ENCODE measurements at places on chromosomes 16 and 17.

DNA sequence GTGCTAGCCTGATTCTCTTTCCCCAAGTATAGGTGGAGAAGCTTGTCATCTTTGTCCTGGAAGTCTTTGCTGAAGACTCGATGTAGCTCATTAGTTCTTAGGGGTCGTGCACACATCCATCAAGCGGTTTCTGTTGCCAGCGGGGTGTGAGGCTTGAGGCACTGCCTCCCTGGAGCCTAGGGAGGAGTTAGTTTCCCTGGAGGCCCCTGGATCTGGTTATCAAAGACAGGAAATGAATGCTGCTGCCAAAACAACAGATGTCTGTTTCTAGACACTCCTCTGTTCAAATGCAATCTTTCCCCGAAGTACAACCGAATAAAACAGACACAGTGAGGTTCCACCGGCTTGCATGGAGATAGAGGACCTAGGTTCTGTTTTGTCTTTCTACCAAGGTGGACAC lies 17.5 kb downstream of the HS3ST4 start:
- DNase-seq, result no peak

- no peak for DNase-seq
Observed at GRCh38 chr17:79420318-79421243, 190.3 kb downstream of the RBFOX3 start.

DNA sequence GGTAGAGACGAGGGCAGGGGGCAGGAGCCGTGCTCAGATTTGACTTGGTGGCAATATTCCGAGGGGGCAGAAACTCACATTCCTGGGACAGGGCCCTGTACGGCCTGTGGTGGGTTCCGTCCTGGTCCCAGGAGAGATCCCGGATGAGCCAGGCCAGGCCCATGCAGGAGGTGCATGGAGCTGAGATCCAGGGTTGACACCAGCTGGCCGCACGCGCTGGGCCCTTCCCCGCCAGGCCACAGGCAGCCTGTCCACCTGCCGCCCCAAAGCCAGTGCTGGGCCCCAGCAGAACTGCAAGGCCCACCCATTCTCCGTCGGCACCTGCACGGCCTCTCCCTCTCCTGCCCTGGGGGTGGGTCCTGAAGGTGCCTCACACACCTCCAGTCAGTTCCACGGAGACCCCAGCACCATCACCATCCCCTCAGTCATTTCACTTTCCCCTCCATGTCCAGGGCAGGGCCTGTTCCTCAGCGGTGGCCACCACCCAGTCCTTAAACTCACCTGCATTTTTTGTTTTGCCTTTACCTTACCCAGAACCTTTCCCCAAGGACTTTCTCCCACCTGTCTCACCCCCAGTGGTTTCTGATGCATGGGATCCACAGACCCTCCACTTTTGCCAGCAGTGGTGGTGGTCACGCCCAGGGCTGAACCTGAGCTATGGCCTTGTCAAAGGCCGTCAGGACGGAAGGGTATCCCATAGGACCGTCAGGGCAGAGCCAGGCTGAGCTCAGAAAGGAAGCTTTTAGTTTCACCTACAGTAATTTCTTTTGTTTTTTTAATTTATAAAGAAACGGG lies 25.1 kb upstream of the CDH15 start:
- no peak for DNase-seq

- DNase-seq, result peak; percentile 94
Observed at GRCh38 chr16:30844671-30845449, 49.0 kb downstream of the BCL7C start.

- DNase-seq, result no peak
Observed at GRCh38 chr17:67493812-67494211, 116.7 kb downstream of the PITPNC1 start.

DNA sequence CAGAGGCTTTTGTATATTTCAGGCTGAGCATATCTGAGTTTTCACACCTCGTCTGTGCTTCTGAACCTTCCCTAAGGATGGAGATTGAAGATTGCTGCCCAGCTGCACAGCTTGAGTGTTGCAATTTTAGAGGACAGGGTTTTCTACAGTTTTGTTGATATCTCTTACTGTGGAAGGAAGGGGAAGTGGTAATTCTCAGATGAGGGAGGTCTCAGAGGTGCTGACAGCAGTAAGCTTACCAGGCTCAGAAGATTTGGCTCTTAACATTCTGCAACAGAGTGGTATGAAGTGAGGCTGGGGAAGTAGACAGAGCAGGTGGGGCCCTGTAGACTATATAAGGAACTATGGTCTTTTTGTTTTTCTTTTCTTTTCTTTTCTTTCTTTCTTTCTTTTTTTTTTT lies 45.8 kb upstream of the ARHGAP17 start:
- no peak for DNase-seq

- DNase-seq, result no peak
Observed at GRCh38 chr17:1920948-1921351, 91.1 kb downstream of the RPA1 start.

- no peak for DNase-seq
Observed at GRCh38 chr16:87705771-87706277, 60.0 kb downstream of the KLHDC4 start.

DNA sequence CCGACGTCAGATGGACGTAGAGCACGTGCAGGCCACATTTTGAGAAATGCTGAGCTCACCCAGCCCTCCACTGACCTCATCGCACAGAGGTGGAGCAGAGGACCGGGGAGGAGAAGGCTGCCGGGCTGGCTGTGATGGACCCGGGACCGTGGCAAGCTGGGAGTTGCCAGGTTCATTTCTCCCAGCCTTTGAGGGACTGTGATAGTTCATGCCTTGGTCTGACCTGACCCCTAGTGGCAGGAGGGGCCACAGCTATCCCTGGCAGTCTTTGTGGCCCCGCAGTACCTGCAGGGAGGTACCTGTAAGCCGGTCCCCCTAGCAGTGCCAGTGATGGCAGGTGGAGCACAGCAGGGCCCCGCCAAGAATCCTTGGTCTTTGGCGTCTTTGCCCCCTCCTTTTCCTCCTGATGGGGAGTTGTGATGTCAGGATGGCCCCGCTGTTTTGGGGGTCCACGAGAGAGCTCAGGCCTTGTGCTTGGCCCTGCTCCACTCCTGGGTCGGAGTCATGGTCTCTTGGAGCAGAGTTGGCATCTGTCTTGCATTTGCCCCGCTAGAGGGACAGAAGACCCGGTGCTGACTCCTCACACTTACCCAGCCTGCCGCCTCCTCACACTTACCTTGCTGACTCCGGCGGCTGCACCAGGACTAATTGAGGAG lies 50.4 kb downstream of the OR1D5 start:
- no peak for DNase-seq

GRCh38 chr17:16977932-16978331 lies 6.0 kb upstream of the TNFRSF13B start:
- no peak for DNase-seq

GRCh38 chr17:78458736-78459335 lies 80.4 kb downstream of the PGS1 start:
- DNase-seq, result no peak

DNA sequence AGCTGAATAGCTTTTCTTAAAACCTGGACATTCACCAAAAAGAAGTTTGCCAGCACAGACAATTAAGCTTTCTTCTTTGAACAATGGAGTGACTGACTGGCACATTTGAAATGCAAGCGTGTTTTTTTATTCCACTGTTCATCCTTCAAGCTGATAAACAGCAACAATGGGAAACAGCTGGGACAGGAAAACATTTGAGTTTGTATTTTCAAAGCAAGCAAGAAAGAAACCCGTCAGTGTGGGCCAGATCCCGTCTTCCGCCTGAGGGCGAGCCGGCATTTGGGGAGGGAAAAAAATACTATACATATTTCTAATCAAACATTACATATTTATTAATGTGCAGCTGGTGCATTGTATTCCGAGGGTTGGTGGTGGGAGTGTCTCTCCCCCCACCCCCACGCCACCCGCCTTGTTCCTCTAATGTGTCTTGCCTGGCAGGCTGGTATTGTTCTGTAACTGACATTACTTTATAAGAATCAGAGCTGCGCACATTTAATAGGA lies 94.3 kb downstream of the CYLD start:
- DNase-seq, result no peak

GRCh38 chr17:65941356-65941899 lies 250.5 kb downstream of the CEP112 start:
- no peak for DNase-seq

GRCh38 chr16:11871193-11871592 lies 19.9 kb upstream of the RSL1D1 start:
- no peak for DNase-seq

- DNase-seq, result no peak
Observed at GRCh38 chr17:13616031-13616430, 14.3 kb upstream of the HS3ST3A1 start.

DNA sequence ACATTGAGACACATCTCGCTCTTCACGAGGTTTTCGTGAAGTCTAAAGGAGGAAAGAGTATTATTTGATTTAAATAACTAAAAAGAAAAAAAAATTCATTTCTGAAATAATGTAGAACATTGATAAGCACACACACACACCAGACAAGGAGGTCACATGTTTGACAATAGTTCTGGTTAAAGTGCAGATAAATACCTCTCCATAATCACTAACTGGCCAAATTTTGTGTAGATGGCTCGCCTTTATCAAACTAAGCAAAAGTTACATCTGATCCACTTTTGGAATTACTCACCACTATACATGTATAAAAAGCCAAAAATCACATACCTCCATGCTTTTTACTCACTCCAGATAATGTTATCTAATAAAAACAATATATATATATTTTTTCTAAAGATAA lies 106.5 kb downstream of the NCOR1 start:
- DNase-seq, result no peak

DNA sequence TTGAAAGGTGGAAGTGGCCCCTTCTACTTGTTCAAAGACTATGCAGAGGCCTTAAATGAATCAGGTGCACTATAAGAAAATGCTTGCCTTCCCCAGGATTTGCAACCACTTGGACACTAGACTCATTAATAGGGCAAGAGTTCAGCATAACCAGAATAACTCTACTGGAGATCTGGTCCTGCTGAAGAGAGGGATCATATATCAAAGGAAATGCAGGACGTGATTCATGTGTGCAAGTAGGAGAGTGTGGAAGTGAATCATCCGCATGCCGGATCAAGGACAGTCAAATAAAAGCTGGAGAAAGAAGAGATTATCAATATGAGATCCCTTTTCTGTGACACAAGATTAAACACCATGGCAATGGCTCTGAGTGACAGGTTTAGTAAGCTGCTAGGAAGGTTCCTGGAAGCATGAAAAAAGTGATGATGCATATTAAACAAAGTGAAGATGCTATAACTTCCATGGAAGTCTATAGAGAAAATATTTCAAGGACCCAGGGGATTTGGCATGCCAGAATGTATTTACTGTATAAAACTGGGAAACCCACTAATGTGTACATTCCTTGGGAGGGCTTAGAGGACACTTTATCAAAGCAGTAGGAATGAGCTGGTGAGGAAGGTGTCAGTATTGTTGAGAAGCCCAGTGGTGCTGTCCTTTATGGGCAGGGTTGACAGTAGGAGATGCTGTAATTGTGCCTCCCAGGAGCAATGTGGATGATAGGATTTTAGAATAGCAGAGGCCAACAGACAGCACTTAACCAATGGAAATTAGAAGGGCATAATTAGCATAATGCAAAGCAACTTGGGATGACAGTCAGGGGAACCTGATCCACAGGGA lies 133.1 kb downstream of the ABCA8 start:
- no peak for DNase-seq

DNA sequence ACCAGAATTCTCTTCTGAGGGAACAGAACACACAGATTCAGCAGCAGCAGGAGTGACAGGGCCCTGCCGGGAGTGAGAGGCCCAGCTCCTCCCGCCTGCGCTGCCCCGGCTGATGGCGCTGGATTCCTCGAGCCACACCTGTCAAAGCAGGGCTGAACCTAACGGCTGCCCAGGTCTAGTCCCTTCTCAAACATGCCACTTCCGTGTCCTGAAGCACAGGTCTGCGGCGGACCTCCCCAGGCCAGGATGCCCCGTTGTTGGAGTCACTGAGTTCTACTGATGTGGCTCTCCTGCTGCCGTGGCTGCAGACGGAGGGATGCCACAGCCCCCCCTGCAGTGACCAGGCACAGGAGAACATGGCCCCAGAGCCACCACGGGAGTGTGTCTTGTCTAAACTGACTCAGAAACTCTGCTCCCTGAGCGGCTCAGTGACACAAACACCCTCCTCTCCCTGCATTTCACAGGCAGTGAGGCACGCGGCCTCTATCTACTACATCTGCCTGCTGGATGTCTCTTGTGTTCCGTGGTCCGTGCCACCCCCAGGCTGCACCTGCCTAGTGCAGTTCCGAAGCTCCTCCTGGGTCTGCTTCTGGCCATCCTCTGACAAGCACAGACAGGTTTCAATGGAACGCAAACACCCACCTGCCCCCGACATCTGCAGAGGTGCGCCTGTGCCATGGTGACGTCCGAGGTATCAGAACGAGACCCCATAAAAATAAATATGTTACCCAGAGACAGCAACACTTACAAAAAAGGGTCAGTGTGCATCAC lies 44.7 kb upstream of the DNAH17 start:
- no peak for DNase-seq

DNA sequence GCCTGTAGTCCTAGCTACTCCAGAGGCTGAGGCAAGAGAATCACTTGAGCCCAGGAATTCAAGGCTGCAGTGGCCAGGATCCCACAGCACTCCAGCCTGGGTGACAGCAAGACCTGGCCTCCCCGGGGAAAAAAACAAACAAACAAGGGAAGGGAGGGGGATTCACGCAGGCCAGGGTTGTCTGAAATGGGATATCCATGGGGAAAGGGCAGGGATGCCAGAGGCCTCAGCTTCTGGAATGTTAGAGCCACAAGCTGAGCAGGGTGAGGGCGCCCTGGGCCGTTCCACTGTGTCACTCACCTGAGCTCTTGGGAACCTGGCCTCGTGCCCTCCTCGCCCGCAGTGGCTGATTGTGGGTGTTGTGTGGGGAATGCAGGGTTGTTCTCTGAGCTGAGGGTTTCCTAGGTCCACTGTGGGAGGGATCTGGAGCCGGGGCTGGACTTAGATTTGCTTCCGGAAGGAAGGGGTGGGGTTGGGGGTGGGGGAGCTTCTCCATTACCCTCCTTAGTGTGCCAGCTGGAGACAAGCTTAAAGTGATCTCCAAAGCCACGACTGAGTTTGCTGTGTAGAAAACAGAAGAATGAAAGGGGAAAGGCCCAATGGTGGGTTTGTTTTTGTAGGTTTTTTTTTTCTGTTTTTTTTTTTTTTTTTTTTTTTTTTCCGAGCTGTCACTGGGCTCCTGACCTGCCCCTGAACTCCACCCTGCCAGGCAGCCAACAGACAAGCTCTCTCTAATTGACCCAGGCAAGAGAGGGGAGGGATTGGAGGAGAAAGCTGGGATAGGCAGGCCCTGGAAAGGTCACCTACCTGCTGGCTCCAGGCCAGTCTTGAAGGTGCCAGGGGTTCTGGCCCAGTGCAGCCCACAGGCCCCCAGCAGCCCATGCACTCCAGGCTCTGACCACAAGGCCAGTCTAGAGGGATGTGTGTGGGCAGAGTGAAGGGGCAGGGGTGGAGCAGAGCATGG lies at the start of gene SULT1A1:
Gene SULT1A1 (minus strand): TSS at position 414 of the 964 bp plus-strand sequence. CDS start 1,189 bp downstream, outside the sequence.
- DNase-seq, result no peak

All from natural killer cell (primary cell).